Jurkat, Clone E6-1 (cell line): ENCODE measurements at places on chromosomes 1 and 21.

DNA sequence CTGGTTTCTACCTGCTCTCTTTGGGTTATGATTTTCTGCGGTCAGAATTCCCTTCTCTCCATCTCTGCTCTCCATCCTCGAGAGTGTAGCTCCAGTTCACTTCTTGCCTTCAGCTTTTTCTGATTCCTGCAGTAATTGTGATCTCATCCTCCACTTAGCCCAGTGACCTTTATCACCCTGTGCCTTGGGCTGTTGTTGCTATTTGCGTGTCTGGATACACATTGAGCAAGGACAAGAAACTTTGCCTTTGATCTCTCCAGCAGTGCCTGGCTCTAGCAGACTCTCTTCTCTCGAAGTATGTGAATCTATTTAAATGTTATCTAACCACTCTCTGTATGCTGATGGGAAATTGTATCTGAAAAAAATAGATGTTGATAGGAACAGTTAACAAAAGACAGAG lies 76.4 kb upstream of the MARK1 start:
- DNase-seq = no peak

GRCh38 chr1:46186076-46186475 lies 9.8 kb upstream of the P3R3URF start:
- DNase-seq = no peak

DNA sequence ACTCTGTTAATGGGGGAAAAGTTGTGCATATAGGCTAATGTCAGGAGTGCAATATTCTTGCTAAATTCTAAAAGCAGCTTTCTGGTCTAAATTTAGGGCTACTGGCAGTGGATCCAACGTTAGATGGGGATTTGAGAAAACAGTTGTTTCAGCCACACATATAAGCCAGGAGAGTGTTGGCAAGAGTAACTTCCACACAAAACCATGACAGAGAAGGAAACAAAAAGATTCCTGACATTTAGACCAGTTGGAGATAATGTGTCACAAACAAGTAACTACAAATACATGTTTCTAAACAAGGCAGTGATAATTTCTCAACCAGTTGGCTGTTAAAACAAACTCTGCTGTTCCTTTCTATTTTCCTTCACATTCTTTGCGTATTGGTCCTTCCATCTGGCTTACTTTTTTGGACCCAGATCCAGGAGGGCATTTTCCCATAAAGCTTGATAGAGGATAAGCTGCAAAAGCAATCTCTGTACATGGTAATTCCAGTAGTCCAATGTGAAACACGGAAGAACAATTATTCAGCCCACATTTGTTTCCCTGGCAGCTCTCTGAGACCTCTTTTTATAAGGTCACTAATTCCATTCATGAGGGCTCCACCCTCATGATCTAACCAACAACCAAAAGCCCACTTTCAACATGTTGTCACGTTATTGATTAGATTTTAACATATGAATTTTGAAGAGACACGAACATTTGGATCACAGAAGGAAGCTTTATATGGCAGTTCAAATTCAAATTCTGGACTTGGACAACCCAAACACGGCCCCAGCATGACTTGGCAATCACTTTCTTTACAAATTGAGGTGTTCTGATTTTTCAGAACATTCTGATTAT lies 1888.6 kb downstream of the MRPL39 start:
- DNase-seq = no peak

GRCh38 chr1:200880212-200880611 lies 7.4 kb downstream of the GPR25 start:
- DNase-seq = no peak

- no peak for DNase-seq
These were observed 979 bp downstream of the RASSF5 start for GRCh38 chr1:206508130-206508889.
